ENCODE measurements at places on chromosomes 5 and 9.
A peak's percentile ranks its signal among the peaks of the same experiment; 100 is the strongest.

DNA sequence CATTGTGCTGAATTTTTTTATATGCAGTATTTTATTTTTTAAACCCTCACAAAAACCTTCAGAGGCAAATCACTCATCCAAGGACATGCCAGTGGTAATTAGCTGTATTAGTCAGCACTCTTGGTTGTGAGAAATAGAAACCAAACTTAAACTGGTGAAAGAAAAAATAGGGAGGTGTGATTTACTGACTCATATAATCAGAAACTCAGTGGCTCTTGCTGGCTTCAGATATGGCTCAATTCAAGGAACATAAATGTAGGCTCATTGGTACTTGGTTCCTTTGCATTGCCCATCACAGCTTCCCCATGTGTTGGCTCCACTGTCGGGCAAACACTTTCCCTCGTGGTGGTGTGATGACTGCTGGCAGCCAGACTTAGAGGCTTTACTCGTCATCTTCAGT, 497.2 kb downstream of the MAT2B start:
- DNase-seq = no peak

- no peak for DNase-seq
Measured at GRCh38 chr5:73221161-73221560, 48.2 kb downstream of the TMEM174 start.

- DNase-seq = no peak
Measured at GRCh38 chr9:111728143-111728542, 66.6 kb downstream of the SHOC1 start.

DNA sequence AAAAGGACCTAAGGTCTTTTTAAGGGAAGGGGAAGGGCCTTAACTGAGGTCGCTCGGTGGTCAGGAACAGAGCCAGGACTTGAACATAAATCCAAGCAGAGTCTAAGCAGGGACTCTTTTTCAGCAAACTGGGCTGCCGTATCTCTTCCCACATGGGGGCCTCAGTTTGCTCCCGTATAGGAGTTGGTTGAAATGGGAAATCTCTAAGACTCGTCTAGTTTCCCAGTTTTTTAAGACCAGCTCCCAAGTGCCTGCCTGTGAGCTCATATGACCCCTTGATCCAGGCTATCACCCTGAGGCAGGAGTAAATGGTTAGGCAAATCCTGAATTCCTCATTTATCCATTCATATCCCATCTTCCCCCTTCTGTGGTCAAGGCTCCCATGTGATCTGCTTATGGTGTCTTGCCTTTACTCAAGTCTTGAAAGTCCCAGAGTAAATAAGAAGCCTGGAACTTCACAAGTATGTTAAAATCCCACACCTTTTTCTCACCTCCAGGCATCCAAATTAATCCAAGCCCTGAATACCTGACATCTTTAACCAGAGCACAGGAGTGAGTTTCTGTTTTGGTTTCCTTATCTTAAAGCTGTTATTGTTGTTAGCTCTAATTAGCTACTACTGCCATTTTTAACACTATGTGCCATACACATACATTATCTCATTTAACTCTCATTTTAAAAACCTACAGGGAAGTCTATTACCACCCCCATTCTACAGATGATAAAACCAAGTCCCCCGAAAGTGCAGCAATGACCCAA, 3.0 kb downstream of the ARSI start:
- no peak for DNase-seq

GRCh38 chr5:15124461-15124860, 252.9 kb upstream of the ANKH start:
- DNase-seq = no peak

- no peak for DNase-seq
Measured at GRCh38 chr9:86660146-86660943, 287.0 kb downstream of the GAS1 start.

DNA sequence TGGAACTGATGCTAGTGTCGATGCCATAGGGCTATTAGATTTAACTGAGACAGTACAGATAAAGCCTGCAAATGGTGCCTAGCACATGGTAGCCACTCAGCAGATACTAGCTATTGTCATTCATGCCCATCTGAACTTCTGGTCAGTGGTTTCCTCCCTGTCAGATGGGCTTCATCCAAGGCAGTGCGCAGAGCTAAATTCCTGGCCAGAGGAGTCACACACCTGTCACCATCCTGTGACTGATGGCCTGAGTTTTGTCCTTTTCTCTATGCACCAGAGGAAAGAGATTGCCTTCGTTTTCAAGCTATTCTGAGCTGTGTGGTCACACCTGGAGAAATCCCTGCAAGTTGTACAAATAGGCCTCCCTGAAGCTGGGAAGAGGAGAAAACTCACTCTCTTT, 34.7 kb downstream of the MSX2 start:
- no peak for DNase-seq

DNA sequence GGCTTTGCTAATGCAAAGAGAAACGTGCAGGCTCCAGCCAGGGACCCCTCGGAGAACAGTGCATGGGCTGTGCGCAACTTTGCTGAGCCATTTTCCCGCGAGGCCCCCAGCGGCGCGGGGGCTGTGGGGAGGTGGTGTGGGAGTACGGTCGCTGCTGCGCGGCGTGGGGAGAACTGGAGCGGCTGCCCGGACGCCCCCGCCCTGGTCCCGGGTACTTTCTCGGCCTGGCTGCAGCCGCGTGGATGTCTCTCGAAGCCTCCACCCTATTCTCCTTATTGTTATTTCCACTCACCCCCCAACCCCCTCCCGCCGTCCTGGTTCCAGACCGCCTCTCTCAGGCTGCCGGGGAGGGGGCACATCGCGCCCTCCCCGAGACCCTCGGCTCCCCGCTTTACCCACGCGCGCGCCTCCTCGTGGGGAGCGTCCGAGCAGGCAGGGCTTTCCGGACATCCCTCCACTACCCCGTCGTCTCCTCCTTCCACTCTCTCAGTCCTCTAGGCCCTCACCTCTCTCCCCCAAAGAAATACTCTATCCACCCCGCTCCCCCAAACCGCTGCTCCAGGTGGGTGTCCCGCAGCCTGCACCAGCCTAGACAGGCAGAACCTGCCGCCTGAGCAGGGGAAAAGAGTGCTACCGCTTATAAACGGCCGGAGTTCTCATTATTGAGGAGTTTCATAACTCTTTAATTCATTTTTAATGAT, 68.6 kb upstream of the TBCA start:
- peak; percentile 69 for DNase-seq

DNA sequence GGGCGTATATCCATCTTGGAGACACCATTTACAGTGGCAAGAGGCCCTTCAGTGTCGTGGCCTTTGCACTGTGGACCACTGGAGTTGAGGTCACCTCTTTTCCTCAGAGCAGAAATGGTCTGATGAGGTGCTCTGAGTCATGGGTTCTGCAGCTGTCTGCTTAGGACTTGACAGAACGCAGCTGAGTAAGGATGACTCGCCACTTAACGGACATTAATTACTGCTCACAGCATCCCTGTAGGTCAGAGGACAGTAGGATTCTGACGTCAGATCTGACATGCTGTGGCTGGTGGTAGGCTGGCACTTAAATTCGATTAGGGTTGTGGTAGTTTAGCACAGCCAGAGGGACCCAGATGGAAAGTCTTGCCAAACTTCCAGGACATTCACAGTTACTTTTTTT, 479.4 kb downstream of the DMAC1 start:
- no peak for DNase-seq

DNA sequence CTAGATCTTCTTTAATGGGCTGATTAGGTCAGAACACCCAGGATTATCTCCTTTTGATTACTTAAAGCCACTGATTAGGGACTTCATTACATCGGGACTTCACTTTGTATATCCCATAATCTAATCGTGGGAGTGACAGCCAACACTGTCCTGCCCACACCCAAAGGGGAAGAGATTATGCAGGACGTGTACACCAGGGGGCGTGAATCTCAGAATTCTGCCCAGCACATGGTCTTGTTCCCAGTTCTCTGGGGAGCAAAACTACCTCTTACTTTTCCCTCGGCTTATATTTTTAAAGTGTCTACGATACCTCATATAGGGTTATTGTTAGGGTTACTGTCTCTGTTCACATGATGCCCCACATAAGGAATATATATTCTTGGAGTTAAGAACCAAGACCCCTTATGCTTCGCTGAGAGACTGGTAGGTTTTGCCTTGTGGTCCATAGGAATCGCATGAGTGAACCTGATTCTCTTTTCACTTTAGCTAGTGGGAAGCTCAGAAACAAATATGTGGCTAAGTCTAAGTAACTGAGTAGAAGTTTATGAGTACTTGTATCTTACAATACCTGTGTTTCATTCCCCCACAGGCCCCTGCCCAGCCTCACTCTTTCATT, 192.7 kb downstream of the GNA14 start:
- peak; percentile 45 for DNase-seq

GRCh38 chr9:108168236-108168850, 678.8 kb upstream of the KLF4 start:
- no peak for DNase-seq

- DNase-seq = no peak
Measured at GRCh38 chr5:36688722-36689121, 82.3 kb downstream of the SLC1A3 start.

DNA sequence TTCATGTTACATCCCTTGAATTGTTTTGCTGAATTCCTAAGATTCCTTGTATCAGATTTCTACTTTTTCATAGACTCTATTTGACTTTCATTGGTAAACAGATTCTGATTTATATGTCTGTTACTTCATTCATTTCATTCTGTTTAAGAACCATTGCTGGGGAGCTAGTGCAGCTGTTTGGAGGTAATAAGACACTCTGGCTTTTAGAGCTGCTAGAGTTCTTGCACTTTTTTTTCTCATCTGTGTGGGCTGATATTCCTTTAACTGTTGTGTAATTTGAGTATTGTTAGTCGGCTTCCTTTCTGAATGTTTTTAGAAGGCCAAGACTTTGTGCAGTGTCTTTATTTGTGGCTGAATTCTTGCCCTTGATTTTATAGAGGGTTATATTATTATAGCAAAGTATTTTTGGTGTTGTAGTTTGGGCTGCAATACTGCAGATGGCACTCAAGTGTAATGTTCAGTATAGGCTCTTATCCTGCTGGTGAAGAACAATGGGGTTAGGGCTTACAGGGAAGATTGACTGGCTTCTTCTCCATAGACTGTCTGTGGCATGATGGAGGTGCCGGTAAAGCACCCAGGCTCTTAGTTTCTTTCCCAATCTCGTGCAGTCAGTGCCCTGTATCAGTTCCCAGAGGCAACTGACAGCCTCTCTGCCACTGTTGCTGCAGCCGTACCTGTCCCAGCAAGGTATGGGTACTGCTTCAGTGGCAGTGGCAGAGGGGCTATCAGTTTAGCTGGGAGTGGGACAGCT, 162.2 kb downstream of the OXCT1 start:
- peak; percentile 25 for DNase-seq

DNA sequence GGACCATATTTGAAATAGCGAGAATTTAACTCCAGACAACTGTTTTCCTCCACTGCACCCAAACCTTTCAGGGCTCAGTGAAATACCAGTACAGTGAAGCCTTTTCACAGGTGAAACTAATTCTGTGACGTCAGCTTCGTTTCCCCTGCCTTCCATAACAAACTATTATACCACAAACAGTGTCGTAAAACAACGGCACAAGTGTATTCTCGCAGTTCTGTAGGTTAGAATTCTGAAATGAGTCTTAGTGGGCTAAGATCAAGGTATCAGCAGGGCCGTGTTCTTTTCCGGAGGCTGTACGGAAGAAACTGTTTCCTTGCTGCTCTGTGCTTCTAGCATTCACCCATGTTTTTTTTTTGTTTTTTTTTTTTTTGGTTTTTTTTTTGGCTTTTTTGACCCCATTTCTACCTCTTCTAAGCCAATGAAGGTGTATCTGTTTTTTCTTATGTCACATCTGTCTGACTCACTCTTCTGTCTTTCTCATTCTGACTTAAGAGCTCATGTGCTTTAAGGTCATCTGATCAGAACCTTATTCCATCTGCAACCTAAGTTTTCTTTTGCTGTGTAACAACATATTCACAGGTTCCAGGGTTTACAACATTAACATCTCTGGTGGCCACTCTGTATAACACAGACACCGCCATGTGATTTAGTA, 20.1 kb downstream of the ISOC1 start:
- DNase-seq = no peak

- DNase-seq = no peak
Measured at GRCh38 chr9:26729187-26729586, 163.4 kb downstream of the CAAP1 start.

- DNase-seq = no peak
Measured at GRCh38 chr9:16032799-16033198, 480.0 kb downstream of the CCDC171 start.

DNA sequence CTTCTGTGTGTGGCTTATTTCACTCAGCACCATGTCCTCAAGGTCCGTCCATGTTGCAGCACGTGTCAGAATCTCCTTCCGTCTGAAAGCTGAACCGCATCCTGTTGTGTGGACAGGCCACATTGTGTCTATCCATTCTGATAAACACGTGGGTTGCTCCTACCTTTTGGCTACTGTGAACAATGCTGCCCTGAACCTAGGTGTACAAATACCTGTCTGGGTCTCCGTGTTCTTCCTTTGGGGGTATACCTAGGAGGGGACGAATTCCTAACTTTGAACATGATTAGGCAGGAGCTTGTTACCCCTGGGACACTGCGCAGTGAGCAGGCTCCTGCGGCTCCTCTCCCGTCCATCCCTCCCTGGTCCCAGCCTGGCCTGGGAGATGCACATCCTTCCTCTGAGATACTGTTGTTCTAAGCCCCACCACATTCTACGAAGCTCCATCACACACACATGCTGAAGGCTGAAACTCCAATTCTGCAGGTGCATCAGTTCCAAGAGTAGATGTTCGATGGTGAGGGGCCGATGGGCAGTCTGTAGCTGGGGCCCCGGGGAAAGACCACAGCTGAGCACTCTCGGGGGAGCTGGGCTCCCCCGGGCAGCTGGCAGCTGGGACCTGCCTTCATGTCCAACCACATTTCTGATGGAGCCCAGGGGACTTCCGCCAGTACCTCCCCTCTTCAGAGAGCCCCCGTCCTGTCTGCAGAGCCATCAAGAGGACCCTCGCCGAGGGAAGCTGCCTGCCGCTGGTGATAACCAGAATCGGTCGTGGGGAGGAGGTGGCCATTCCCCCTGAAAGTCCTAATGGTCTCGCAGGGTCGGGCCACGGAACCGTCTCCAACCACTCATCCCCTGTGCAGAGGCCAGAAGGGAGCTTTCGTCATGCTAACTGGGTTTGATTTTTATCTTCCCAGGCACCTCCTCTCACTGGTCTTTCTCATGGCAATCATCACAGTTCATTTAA, 120.9 kb downstream of the COL23A1 start:
- DNase-seq = no peak

DNA sequence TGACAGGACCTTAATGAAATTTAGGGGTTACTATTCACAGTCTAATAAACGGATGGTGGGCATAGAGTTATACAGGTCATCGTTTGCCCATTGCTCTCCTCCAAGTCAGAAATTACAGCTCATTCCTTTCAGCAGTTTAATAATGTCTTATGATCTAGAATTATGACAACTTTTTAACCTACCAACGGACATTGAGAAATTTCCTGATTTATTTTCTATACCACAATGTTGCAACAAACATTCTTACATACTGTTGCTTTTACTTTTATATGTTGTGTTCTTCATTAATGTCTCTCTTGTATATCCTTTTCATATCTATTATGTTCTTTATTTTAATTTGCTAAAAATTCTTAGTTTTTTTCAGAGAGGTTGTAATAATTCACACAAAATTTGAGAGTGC, 152.8 kb upstream of the PRLR start:
- no peak for DNase-seq

DNA sequence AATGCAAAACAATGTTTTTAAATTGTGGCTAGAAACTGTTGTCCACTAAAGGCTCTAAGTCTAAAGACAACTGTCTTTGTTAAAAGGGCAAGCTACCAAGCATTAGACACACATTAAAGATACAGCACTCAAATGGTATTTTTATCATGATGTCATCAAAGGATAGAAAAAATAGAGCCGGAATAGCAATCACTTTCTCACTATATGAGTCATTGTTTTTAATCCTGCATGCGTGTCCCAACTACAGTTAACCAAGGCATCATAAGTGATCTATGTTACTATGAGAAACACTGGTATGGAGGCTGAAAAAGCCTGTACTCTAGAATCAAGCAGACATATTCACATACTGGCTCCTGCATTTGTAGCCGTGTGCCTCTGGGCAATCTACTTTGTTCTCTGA, 1.9 kb upstream of the PJA2 start:
- no peak for DNase-seq

Data from GM13977 (cell line).